ENCODE measurements at places on chromosomes 16 and 17.

GRCh38 chr16:6265968-6266367 is 1066.7 kb upstream of the RBFOX1 start:
- no peak for DNase-seq

DNA sequence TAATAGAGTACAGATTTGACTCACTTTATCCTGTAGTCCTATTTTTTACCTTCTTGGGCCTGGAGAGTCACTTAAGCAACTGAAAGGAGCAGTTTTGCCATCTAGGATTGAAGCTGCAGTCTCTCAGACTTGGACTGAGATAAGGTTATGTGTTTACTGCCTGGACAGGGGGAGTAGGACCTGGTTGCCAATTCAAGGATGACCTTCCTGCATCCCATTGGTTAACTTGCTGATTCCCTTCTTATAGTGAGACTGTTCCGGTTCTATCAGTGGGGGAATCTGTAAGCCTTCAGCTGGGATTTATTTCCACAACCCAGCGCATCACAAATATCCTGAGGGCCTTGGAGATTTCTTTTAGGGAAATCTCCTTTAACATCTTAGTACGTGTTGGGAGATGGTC is 2.9 kb downstream of the UBN1 start:
- DNase-seq = no peak

- DNase-seq = no peak
These were observed at the start of gene CNTNAP4 for GRCh38 chr16:76276745-76277438. CNTNAP4 (plus strand) TSS chr16:76277401; CDS start chr16:76277663, 262 bp downstream.

GRCh38 chr17:76906463-76906862 is 38.3 kb downstream of the MGAT5B start:
- no peak for DNase-seq

GRCh38 chr16:23506606-23506994 is 3.7 kb downstream of the GGA2 start:
- DNase-seq = no peak

- DNase-seq = no peak
These were observed 10.1 kb downstream of the WFIKKN2 start for GRCh38 chr17:50845240-50846147.

DNA sequence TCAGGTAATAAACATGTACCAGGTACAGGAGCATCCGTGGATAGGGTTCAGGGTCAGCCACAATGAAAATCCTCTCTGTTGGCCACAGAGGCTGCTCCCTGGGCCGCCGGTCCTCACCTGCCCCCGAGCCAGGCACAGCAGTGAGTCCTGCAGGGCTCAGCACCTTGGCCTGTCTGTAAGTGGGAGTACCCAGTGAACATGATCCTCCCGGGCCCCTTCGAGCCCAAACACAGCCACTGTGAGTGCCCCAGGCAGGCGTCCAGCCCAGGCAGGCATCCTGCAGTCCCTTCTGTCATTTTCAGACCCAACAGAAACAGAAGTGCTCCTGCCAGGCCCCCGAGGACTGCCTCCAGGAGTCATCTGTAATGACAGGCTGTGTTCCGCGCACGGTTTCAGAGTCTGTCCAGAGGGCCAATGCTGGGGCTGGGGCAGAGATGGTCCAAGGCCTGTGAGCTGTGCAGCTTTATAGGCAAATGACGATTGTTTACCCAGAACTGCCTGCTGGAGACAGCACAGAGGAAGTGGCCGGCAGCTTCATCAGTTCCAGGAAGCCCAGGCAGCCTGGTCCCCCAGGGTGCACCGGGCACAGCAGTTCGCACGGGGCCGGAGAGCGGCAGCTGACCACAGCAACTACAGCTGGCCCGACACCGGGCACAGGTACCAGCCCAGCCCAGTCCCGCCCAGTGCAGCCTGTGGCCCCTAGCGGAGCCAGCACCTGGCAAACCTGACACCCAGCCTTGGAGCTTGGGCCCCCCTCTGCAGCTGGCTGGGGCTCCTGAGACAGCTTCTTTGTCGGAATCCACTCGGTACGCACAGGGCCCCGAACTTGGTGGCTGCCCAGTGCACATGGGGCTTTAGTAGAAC is 13.2 kb downstream of the SLC7A5 start:
- no peak for DNase-seq

- no peak for DNase-seq
These were observed 6.5 kb downstream of the SDF2 start for GRCh38 chr17:28655160-28655559.

Measured in activated CD4-positive, alpha-beta T cell treated with anti-CD3 and anti-CD28 coated beads, Interleukin-2, amount 50 U/mL, for 1 hour (primary cell).